DMS79 (cell line): ENCODE measurements at places on chromosomes 3 and 15.

DNA sequence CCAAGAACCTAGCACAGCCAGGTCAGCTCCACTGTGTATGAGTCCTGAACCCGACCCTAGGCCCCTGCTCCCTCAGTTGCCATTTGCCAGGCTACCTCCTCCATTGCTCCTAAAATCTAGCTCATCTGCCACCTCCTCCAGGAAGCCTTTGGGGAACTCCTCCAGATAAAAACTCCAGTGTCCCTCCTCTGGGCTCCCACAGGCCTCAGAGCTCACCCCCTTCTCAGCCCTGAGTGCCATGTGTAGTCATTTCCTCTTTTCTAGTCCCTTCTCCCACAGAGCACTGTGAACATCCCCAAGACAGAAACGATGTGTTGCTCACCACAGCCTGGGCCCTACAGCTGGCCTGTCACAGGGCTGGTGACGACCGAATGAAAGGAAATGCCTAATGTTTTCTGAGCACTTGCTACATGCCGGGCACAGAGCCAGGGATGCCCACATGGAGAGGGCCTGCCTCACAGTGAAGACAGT, 61.0 kb downstream of the IQSEC1 start:
- DNase-seq = no peak

- DNase-seq = no peak
Measured at GRCh38 chr15:89117790-89118189, 29.5 kb downstream of the ABHD2 start.

DNA sequence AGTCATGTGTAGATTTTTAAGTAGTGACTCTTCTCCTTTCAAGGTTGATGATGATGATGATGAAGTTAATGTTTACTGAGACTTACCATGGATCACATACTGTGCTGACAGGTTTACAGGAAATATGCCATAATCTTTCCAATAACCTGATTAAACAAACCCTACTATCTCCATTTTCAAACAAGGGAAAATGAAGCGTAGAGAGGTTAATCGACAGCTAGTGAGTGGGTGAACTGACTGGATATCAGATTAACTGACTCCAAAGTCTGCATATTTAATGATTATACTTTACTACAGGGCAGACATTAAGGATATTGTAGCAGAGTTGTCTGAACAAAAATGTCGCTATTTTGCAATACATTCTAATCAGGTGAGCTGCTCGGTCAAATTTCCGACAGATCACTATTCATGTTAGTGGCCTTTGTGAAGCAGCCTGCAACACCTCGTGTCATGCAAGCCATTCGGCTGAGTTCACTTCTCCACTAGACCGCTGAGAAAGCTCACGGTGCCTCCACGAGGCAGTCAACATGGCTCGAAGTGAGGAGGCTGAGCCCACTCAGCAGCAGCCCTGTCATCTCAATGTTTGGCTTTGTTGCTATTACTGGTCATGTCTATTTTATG, 264.2 kb downstream of the NFKBIZ start:
- DNase-seq = no peak

DNA sequence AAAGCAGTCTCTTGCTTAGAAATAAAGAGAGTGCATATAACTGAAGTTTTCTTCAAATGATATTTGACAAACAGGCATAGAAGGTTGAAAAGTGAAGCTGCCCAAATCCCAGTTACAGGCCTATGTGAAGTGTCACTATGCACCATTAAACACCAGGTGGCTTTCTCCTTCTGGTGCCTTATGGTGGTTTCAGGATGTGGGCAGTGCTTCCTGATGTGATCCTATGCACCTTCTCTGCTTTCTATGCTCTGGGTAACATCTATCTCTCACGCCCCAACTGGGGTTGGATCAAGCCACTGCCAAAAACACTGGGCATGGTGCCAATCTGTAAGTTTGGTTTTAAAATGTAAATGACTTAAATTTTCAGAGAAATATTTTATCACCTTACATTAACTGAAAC, 744.7 kb downstream of the TUSC7 start:
- DNase-seq = peak; percentile 49

DNA sequence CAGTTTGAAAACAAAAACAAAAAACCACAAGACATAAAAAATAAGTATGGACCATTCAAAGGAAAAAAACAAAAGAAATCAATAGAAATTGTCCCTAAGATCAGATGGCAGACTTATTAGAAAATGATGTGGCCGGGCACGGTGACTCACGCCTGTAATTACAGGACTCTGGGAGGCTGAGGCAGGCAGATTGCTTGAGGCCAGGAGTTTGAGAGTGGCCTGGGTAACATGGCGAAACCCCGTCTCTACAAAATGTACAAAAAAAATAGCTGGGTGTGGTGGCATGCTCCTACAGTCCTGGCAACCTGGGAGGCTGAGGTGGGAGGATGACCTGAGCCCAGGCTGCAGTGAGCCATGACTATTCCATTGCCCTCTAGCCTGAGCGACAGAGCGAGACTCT, 16.6 kb downstream of the SPCS1 start:
- no peak for DNase-seq

GRCh38 chr3:152466784-152467183, 198.1 kb downstream of the MBNL1 start:
- no peak for DNase-seq

DNA sequence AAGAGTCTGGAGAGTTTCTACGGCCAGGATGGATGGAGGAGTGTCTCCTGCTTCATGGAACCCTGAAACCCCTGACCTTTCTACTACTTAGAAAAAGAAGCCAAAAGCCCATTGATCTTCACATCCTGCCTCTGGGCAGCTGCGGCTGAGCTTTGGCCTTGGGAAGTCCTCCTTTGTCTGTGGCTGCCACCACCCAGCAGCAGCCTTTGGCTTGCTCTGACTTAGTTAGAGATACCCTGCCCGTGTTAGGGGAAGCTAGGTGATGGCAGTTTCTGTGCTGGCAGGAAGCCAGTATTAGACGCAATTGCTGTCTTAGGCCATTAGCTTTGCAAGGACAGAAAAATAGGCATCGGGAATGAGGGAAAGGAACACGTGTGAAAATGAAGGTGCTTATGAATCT, 18.8 kb downstream of the APH1B start:
- no peak for DNase-seq

DNA sequence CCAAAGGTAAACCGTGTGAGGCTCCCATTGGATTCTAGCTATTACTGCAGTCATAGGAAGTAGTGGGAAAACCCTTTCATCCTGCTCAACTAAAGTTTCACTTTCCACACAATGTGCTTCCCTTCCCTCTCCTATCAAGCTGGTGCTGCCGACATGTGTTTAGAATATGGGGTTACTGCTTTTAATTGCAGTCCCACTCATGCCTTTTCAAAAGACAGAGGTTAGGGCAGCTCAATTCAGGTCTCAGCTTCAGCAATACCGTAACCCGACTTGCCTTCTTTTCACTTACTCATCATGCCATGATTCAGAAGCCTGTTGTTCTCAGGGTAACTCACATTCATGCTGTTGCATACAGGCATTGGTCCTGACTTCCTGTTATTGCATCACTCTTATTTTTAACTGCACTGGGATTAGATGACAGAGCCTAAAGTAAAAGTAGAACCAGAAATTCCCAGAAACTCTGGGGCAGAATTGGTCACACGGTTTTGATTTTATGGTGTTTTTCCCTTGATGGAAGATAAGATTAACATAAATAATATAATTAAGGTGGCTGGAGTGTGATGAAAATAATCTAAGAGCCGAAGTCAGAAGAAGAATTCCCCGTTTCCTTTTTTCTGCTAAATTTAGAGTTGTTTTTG, 45.7 kb downstream of the C2CD4B start:
- no peak for DNase-seq

GRCh38 chr15:62847900-62848489, 194.6 kb upstream of the TPM1 start:
- no peak for DNase-seq

DNA sequence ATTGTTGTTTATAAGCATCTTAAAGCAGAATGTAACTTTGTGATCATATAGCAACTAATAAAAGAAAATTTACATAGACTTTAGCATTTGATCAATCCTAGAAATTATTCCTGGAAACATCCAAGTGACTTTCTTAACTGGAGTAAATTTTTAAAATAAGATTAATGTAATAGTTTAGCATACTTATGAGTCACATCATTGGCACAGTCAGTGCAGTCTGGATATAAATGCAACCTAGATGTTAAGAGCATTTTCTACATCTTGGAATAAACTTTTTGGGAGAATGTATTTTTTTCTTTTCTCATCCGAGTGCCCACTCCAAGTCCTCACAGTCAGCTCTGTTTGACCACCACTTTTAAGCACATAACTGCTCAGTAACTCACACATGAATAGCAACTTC, 324.6 kb upstream of the PLSCR5 start:
- DNase-seq = no peak

DNA sequence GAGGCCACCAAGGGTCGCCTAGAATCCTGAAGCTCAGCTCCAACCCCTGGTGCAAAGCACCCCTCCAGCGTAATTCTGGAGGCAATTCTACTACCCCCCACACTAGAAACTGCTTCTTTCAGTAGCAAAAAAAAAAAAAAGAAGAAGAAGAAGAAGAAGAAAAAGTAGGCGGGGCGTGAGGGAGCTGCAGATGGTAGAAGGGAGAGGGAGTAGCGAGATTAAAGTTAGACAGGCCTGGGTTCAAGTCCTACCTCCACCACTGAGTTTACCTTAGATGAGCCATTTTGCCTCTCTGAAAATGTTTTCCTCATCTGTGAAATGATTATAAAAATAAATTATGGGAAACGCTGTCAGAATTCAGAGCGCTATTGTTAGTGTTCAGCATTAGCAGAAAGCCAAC, 913 bp downstream of the FAM174B start:
- no peak for DNase-seq

GRCh38 chr3:171013822-171014748, 12.4 kb downstream of the SLC2A2 start:
- no peak for DNase-seq
